NCI-H1694 (cell line): ENCODE measurements at places on chromosomes 12 and 14.

GRCh38 chr14:42269234-42269633 is 662.6 kb downstream of the LRFN5 start:
- DNase-seq: no peak

- DNase-seq: no peak
Observed at GRCh38 chr12:55829967-55830600, 697 bp upstream of the DNAJC14 start.

GRCh38 chr12:7009512-7009911 is 8.8 kb downstream of the LPCAT3 start:
- no peak for DNase-seq

DNA sequence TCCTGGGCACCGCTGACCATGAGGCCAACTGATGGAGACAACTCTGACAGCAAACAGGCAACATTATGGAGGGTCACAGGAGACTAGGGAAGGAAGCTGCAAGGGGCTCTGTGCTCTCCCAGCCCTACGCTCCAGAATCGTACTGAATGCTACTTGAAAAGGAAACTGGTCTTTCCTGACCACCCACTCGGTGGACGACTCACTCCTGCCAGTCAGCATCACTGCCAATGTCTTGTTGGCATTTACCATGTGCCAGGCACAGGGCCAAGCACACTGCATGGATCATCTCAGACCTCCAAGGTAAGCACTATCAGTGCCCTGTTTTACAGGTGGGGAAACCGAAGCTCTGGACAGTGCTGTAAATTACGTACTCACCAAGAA is 38.0 kb downstream of the CCDC85C start:
- no peak for DNase-seq

GRCh38 chr12:27870939-27871338 is 90.9 kb upstream of the MANSC4 start:
- no peak for DNase-seq
